ENCODE measurements at places on chromosomes 16 and 17. TPM values are rescaled to one million over a fixed set of nuclear protein-coding genes. Genes with fewer than 3 reads are reported as not detected.

GRCh38 chr17:55266958-55267688 lies 2.4 kb downstream of the HLF start:
- no peak overlapping the region for H3K4me3 ChIP-seq
- H3K27ac ChIP-seq: no peak overlapping the region
- DNase-seq: no peak
- peaks cover 73% of the 10 kb centered on the region for H3K27me3 ChIP-seq
- no peaks in the 10 kb centered on the region for H3K36me3 ChIP-seq
- peaks cover 14% of the 10 kb centered on the region for H3K4me1 ChIP-seq

DNA sequence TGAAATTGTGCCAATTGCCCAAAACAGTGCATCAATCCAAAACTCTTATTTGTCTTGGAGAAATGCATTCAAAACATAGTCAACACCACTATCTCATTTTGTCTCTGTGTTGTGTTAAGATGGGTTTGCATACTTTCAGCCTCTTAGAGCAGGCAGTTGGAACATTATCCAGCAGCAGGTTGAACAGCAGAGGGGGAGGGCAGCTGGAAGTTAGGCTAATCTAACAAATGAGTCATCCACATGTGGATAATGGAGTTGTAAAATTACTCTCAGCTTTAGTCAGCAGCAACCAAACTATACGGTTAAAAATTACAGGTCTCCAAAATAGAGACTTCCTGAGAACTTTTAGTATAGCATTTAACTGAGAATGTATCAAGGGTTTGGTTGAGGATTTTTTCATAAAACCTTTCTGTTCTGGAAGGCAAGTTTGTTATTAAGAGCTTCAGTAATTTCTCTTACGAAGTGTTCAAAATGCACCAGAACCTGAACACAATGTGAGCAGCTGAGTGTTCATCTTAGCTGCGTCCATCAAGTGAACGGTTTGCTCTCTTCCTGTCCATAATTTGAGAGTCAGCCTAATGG lies 46.3 kb downstream of the PRKCA start:
- peak overlapping the region; percentile 51 for H3K4me3 ChIP-seq
- H3K27me3 ChIP-seq: no peaks in the 10 kb centered on the region
- peak; percentile 42 for DNase-seq
- peak overlapping the region; percentile 34 for H3K27ac ChIP-seq

- H3K4me3 ChIP-seq: no peak overlapping the region
- no peaks in the 10 kb centered on the region for H3K4me1 ChIP-seq
- DNase-seq: no peak
- no peaks in the 10 kb centered on the region for H3K27me3 ChIP-seq
- H3K36me3 ChIP-seq: no peaks in the 10 kb centered on the region
Observed at GRCh38 chr16:2897110-2897509, 14.1 kb downstream of the FLYWCH2 start.

- no peak for DNase-seq
- H3K27me3 ChIP-seq: no peaks in the 10 kb centered on the region
- H3K27ac ChIP-seq: no peak overlapping the region
- no peak overlapping the region for H3K4me3 ChIP-seq
Observed at GRCh38 chr17:6749519-6749918, 6.3 kb upstream of the XAF1 start.

GRCh38 chr17:39828443-39828842 lies 35.7 kb downstream of the IKZF3 start:
- H3K36me3 ChIP-seq: peaks cover 40% of the 10 kb centered on the region
- no peaks in the 10 kb centered on the region for H3K27me3 ChIP-seq
- peaks cover 27% of the 10 kb centered on the region for H3K4me1 ChIP-seq
- no peak for DNase-seq
- H3K4me3 ChIP-seq: no peak overlapping the region

The ZMYND15 gene
- total RNA-seq: not detected
